ENCODE measurements at places on chromosomes 11 and 22.

- no peak for DNase-seq
Measured at GRCh38 chr11:14626650-14627049, 17.0 kb upstream of the PDE3B start.

- no peak for DNase-seq
Measured at GRCh38 chr11:43418197-43418596, 59.5 kb downstream of the TTC17 start.

DNA sequence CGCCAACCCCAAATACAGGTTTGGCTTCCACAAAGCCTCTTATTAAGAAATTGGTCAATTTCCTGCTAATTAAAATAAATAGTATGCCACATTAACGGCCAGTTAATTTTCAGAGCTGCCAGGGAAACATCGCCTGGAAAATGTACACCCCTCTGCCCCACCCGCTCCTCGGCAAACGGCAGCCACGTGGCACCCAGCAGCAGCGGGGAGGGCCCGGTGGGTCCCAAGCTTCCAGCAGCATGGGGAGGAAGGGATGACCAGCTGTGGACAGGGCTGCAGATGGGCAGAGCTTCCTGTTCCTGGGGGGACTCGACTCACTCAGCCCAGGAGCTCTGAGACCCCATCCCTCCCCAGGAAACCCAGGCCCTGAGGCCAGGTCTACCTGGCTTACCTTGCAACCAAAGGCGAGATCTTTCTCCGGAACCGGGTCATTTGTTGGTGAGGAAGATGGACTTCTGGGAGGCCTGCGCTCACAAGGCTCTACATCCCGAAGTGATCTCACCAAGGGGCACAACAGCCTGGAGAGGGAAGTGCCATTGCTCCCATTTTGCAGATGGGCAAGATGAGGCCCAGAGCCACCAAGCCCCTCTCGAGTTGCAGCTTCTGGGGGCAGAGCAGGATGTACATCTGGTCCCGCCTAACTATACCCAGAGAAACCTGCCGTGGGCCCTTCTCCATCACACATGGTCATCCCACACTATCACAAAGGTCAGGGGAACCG, 68.3 kb downstream of the IGLL1 start:
- DNase-seq: no peak

GRCh38 chr11:119843877-119844276, 114.9 kb upstream of the NECTIN1 start:
- peak; percentile 71 for DNase-seq

GRCh38 chr11:8067567-8067928, 13.5 kb upstream of the TUB start:
- DNase-seq: no peak
